ENCODE measurements at places on chromosomes 5 and 9.

- DNase-seq: no peak
Measured at GRCh38 chr5:16596581-16596940, 20.2 kb downstream of the RETREG1 start.

DNA sequence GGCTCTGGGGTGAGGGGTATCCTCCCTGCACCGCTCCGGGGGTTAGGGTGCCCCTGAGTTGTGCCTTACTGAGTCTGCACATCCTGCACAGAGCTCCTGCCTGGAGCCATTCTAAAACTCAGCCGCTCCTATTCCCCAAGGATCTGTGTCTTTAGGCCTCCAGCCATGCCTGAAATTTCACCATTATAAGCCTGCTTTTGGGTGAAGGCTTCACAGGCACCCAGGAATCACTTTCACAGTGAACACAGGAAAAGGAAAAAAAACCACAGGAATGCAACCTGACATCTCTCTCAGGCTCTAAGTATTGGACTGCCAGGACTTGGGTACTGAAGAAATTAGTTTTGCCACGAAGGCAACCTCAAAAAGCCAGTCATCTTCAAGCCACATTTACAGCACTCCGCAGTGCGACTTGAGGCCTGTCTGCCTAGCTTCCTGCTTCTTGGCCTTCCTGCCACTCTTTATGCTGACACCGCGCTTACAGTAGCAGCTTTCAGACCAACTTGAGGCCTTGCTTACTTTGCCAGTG lies 30.9 kb downstream of the GALNT10 start:
- peak; percentile 72 for DNase-seq

DNA sequence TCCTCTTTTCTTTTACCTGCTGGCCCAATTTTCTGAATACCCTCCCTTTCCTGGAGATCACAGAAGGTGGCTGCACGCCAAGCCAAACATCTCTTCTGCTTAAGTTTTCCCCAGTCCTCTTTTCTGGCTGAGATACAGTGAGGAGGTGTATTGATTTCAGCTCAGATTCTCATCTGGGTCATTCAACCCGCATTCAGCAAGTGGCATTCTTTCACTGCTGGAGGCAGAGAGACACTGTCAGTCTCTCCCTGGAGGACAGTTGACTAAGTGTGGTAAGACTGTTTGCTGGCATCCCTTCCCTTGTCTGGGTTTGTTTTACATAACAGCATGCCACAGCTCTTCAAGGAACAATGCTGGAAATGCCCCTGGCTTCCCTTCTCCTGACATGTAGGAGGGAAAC lies 60.5 kb downstream of the GABRG2 start:
- DNase-seq: no peak

DNA sequence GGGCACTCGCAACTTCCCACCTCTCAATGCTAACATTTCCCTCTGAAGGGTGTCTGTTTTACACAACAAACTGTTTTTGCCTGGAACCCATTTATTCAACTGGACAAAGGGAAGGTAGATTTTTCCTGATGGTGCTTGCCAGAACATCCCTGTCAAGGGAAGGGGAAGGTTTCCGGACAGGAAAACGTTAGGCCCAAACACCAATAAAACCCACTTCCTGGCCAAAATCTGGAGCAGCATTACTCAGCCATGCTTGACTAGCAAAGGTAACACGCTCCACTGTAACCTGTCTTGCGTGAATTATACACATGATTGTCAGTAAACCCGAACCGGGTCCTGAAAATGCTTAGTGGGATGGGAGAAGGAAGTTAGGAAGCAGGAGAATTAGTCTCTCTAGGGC lies 90.2 kb downstream of the SAXO1 start:
- DNase-seq: no peak

DNA sequence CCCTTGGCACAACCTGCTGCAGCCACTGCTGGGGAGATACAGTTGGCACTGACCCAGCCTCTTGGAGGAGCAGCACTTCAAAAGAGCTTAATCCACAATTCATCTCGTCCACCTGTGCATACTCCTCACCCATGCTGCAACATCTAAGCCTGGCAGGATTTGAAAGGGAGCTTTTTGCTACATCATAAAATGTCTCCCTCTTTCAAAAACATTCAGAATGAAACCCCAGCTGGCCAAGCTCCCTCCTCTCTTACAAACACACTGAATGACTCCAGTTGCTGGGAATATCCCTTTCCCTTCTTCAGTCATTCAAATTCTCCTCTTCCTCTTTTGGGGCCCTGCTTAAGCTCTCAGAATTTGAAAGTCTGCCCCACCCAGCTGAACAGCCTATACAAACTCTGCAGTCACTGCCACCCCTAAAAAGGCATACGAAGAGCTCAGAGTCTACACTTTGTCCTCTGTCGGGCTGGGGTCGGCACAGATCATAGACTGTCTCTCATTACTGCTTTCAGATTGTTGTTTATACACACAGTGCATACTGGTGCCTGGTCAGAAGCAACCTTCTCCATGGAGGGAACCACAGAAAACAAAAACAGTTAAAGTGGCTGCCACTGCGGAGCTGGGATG lies 8.8 kb upstream of the C5orf15 start:
- DNase-seq: no peak

DNA sequence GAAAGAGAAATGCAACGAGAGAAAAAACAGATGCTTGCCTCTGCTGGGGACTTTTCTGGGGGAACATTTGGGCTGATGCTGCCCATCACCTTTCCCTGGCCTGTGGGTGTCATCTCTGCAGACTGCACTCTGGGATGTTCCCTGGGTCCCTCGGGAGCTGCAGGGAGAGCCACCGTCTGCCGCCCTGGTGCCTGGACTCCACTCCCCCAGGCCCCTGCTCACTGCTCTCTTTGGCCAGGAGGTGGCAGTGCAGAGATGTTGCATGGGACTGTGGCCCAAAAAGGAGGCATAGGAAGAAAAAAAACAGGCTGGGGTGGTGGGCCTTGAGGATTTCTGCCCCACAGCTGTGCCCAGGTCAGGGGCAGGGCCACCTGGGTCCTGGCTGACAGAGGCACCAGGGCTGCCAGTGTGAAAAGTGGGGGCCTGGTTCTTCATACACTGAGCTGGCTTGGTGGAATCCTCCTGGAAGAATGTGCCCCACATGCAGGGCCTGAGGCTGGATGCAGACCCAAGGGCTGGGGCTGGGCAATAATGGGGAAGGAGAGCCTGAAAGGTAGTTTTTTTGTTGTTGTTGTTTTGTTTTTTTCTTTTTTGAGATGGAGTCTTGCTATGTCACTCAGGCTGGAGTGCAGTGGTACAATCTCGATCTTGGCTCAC lies 353.6 kb downstream of the SLIT3 start:
- no peak for DNase-seq

DNA sequence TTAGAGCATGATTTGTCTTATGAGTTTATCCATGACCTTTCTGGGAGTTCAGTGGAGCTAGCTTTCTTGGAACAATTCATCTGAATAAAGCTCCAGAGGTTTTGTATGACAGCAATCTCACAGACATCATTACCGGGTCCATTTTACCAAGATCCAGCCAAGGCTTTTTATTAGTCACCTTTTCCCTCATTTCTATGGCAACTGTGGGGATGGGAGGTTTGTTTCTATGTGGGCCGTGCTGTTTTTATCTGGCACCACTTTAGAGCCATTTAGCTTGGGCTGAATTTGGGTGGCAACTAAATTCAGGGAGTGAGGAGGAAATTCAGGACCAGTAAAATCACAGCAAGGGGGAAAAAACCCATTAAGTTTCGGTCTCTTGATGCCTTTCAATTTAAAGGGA lies 245.7 kb downstream of the NSG2 start:
- no peak for DNase-seq

GRCh38 chr9:27179245-27179865 lies 70.3 kb downstream of the TEK start:
- DNase-seq: no peak

DNA sequence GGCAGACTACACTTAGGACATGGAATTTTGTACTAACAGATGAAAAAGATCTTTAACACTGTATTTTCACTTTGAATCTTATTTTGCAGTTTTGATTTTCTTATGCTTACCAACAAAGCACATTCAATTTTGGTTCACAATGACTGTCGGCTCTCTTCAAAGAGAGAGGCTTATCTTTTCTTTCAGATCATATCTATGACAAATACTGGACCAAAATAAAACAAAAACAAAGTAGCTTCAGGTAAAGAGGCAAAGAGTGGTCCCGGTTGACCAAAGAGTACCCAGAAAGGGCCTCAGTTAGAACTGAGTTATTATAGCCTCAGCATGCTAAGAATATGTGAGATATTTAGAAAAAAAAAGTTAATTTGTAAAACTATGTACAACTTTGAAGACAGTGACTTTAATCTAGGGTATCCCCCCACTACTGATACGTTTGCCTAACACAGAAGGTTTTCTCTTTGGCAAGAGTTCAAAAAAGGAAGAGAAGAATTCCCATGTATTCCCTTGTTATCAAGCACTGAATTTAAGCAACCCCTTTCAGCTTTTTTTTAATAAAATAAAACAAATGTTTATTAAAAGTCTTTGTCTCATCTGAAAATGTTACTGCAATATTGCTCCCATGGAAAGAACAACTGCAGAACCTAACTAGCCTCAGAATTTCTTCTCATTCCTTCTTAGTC lies 50.5 kb downstream of the NR6A1 start:
- DNase-seq: no peak

Data from HFF-Myc (cell line).